Stomach (tissue), 19 donors: ENCODE measurements at places on chromosomes 1 and 21. TPM values are rescaled to one million over a fixed set of nuclear protein-coding genes. Genes with fewer than 3 reads are reported as not detected.

ADAMTS5 gene
- total RNA-seq = 1.4 TPM

KCNE2 gene
- total RNA-seq = 34.4 TPM

FMOD gene
- total RNA-seq = 36.2 TPM

CFHR3 gene
- total RNA-seq = not detected

UROD gene
- total RNA-seq = 70.9 TPM

CFAP107 gene
- total RNA-seq = not detected

CRYBG2 gene
- 1.8 TPM for total RNA-seq

DNA sequence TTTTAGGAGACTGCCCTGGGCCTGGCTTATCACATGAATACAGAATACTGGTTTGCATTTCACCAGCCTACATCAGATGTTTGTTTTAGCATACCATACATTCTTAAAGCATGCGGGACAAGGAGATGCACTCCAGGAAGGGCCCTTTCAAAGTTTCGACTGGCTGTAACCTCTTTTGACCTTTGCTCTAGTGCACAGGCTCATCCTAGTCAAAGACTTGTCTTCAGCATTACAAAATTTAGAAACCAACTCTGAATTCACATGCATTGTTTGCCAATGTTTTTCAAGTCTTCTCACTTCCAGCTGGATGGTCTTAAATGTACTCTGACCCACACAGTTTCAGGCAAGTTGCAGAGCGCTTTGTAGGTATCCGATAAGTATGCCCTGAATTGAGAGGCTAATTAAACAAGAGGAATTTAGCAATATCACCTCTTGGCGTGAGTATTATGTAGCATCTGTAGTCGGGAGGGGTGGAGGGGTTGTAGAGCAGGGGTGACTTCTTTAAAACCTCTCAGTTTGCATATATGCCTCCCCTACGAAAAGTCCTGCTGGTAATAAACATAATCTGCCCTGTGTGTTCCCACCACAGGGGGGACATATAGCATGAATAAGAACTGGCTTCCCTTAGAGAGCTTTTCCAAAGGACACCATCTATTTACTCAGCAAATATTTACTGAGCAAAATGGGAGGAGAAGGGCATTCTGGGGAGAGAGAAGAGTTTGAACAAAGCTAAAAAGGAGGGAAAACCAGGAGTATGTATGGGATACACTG lies 24.4 kb upstream of the AHCYL1 start:
- peaks cover 29% of the 10 kb centered on the region for H3K4me1 ChIP-seq
- peak overlapping the region; percentile 63 for H3K27ac ChIP-seq
- no peak overlapping the region for H3K4me3 ChIP-seq
- DNase-seq = no peak
- no peaks in the 10 kb centered on the region for H3K27me3 ChIP-seq

DNA sequence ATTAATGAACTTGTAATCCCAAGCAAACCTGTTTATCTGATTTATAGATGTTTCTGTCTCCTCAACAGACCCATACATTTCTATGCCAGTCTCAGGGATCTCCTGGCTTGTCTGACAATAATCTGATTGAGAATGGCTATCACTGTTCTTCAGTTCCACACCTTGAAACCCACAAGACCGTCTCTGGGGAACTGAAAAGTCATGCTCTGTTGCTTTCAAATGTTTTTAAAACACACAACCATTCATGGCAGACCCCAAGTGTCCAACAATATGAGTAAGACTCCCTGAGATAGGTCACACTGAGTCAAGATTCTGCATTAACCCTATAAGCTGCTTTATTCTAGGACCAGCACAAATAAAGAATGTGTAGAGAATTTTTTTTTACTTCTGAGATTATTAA lies 611.2 kb upstream of the PLXNA2 start:
- no peak for DNase-seq
- H3K36me3 ChIP-seq = no peaks in the 10 kb centered on the region
- no peaks in the 10 kb centered on the region for H3K27me3 ChIP-seq
- no peak overlapping the region for H3K27ac ChIP-seq
- H3K4me1 ChIP-seq = no peaks in the 10 kb centered on the region

DNA sequence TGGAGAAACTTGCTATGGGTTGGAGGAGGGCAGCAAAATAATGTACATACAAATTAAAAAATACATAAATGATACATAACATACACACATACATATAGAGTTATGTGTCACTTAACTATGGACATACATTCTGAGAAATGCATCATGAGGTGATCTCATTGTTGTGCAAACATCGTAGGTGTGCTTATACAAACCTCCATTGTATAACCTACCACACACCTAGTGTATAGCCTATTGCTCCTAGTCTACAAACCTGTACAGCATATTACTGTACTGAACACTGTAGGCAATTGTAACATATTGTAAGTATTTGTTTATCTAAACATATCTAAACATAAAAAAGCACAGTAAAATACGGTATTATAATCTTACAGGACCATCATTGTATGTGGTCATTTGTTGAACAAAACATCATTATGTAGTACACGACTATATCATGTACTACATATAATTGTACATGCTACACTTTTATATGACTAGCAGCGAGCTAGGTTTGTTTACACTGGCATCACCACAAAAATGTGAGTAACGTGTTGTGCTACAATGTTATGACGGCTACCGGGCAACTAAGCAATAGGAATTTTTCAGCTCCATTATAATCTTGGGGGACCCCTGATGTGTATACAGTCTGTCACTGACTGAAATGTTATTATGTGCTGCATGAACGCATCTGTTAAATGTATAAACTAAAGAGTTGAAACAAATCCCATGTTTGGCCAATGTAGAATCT lies 35.5 kb downstream of the ITGB3BP start:
- no peak overlapping the region for H3K4me3 ChIP-seq
- H3K27me3 ChIP-seq = no peaks in the 10 kb centered on the region
- peak; percentile 77 for DNase-seq
- no peaks in the 10 kb centered on the region for H3K4me1 ChIP-seq
- H3K36me3 ChIP-seq = no peaks in the 10 kb centered on the region
- H3K27ac ChIP-seq = no peak overlapping the region

DNA sequence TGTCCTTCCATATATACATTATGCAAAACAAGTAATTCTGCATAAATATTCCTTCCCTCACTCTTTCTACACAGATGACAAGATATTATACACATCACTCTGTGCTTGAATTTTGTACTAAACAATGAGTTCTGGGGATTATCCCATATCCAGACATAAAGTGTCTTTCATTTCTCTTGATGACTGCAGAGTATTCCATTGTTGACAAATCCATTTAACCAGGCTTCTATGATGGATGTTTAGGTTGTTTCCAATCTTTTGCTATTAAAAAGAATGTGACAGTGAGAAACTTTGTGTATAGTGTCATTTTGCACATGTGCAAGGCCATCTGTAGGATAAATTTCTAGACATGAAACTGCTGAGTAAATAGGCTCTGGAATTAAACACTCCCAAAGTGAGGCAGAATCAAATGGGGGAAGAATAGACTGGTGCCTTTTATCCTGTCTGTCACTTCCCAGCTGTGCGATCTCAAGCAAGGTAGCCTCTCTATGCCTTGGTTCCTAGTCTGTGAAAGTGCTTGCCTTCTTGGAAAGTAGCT lies 29.9 kb upstream of the ATP2B4 start:
- H3K4me1 ChIP-seq = peaks cover 14% of the 10 kb centered on the region
- H3K27me3 ChIP-seq = no peaks in the 10 kb centered on the region
- no peak for DNase-seq
- no peaks in the 10 kb centered on the region for H3K36me3 ChIP-seq
- no peak overlapping the region for H3K4me3 ChIP-seq
- H3K27ac ChIP-seq = peak overlapping the region; percentile 54

DNA sequence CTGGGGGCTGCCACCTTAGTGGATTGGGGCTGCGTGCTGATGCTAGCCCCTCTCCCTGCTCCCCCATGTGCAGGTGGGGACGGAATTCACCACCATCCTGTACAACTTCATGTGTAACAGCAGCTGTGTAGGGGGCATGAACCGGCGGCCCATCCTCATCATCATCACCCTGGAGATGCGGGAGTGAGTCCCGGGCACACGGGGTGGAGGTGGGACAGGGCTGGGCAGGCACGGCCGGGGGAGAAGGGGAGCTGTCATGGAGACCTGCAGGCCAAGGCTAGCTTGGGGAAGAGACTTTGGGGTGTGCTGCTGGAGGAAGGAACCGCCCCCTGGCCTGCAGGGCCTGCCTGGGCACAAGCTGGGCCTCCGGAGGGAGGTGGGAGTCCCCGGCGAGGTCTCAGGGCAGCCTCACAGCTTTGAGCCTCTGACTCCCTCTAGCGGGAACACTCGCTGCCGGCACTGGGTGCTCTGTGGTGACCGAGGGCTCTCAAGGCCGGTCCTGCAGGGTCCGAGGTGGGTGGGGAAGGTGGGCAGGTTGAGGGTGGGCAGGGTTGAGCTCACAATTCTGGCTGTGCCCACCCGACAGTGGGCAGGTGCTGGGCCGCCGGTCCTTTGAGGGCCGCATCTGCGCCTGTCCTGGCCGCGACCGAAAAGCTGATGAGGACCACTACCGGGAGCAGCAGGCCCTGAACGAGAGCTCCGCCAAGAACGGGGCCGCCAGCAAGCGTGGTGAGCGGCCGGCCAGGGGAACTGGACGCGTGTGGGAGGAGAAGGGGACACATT lies 25.0 kb upstream of the CCDC27 start:
- H3K4me1 ChIP-seq = peaks cover 3% of the 10 kb centered on the region
- no peaks in the 10 kb centered on the region for H3K36me3 ChIP-seq
- H3K4me3 ChIP-seq = no peak overlapping the region

DNA sequence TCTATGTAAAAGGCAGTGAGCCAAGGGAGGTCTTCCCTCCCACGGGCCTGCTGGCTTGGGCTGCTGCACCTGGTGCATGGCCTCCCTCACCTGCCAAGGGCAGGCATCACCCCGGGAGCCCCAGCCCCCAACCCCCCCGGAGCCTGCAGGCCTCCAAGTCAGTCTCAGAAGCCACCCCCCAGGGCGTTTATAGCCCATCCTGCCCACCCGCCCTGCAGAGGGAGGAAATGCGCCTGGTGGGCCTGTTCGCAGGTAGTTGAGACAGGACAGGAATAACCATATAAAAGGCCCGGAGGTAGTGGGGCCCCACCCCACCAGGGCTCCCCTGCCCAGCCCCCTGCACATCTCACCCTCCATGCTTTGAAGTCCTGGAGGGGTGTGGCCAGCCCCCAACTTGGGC lies 18.2 kb upstream of the ARF1 start:
- no peak overlapping the region for H3K4me3 ChIP-seq
- DNase-seq = no peak
- H3K4me1 ChIP-seq = peaks cover 18% of the 10 kb centered on the region
- peaks cover 100% of the 10 kb centered on the region for H3K27me3 ChIP-seq

DNA sequence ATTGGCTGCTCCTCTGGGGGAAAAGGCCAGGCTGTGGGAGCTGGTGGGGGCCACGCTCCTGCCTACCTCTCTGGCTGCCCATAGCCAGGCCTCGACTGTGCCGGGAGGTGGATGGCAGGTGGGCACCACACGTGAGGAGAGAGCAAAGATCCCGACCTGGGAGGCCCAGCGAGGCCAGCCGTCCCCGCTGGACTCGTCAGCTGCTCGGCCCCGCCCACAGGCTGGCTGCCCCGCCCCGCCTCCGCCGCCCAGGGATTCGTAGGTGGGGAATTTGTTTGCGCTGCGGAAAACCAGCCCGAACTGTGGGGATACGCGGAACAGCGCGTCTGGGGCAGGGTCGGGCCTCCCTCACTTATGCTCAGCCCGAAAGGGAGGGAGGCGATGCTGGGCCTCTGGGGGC lies 31.7 kb downstream of the TP73 start:
- peaks cover 72% of the 10 kb centered on the region for H3K27me3 ChIP-seq
- H3K4me1 ChIP-seq = peaks cover 9% of the 10 kb centered on the region
- no peak overlapping the region for H3K4me3 ChIP-seq
- peak; percentile 47 for DNase-seq
- no peak overlapping the region for H3K27ac ChIP-seq
- H3K36me3 ChIP-seq = no peaks in the 10 kb centered on the region

DNA sequence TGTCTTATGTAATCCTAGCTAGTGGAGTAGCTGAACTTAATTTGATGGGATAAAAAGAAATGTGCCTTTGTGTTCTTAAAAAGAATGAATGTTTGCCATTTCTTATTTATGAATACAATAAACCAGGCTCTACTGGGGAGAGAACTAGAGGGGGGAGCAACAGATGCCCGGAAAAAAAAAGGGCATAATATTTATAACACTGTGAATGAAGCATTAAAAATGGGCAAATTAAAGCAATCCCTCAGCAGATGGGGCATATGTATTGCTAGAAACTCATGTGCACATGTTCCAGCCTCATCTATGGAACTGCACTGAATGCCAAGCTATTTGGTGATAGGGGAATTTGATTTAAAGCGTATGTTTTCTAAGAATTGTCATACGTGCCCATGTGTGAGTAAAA lies 42.3 kb upstream of the KCNJ6 start:
- H3K36me3 ChIP-seq = no peaks in the 10 kb centered on the region
- DNase-seq = no peak
